Tracheal epithelial cell (primary cell): ENCODE measurements at places on chromosomes 16 and 17. TPM values are rescaled to one million over a fixed set of nuclear protein-coding genes. Genes with fewer than 3 reads are reported as not detected.

Gene COPZ2
- total RNA-seq, result 4.8 and 9.8 TPM in 2 replicates

Gene TBC1D3H
- not detected in 2 replicates for total RNA-seq

Gene METTL23
- total RNA-seq, result 22.2 and 37.3 TPM in 2 replicates

Gene MMP2
- total RNA-seq, result 1.7 and 9.9 TPM in 2 replicates

Gene RPAIN
- total RNA-seq, result 47.1 and 49.2 TPM in 2 replicates

Gene MT1H
- not detected in 2 replicates for total RNA-seq

Gene TMEM220
- total RNA-seq, result 0.96 and 2.8 TPM in 2 replicates

Gene SMIM22
- 5.5 and 16.4 TPM in 2 replicates for total RNA-seq

Gene TMEM238L
- not detected in 2 replicates for total RNA-seq

Gene NRN1L
- 1.7 TPM in 1 of 2 replicates, not detected in the other for total RNA-seq

Gene KRT31
- total RNA-seq, result 0.24 TPM in 1 of 2 replicates, not detected in the other

Gene KCNH6
- total RNA-seq, result not detected in 2 replicates

Gene CDC27
- total RNA-seq, result 68.2 and 72.9 TPM in 2 replicates

Gene ABI3
- not detected in 2 replicates for total RNA-seq

Gene KIF2B
- not detected in 2 replicates for total RNA-seq

Gene C17orf67
- 0.64 and 0.96 TPM in 2 replicates for total RNA-seq

Gene KRTAP2-2
- not detected in 2 replicates for total RNA-seq

Gene PRSS36
- total RNA-seq, result 1.9 and 2.8 TPM in 2 replicates

Gene CDH1
- total RNA-seq, result 214 and 251 TPM in 2 replicates

Gene HS3ST4
- not detected in 2 replicates for total RNA-seq

Gene SPN
- not detected in 2 replicates for total RNA-seq
